ENCODE measurements at places on chromosomes 6 and 20.

DNA sequence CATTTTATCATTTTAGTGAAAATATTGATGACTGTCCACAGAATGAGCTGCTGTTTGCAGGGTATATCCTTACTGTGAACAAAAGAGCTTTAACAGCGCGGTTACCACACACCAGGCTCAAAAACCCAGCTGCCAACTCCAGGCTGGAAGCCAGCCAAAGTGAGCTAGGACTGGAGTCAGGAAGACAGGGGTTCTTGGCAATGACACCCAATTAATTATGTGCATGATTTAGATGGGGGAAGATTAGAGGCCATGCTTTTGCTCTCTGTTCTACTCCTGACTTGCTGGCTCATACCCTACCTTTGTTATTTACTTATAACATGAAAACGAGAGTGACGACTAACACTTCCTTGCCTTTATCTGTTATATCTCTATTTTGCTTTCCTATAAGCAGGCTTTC, 128.9 kb upstream of the SHLD1 start:
- no peak for DNase-seq

DNA sequence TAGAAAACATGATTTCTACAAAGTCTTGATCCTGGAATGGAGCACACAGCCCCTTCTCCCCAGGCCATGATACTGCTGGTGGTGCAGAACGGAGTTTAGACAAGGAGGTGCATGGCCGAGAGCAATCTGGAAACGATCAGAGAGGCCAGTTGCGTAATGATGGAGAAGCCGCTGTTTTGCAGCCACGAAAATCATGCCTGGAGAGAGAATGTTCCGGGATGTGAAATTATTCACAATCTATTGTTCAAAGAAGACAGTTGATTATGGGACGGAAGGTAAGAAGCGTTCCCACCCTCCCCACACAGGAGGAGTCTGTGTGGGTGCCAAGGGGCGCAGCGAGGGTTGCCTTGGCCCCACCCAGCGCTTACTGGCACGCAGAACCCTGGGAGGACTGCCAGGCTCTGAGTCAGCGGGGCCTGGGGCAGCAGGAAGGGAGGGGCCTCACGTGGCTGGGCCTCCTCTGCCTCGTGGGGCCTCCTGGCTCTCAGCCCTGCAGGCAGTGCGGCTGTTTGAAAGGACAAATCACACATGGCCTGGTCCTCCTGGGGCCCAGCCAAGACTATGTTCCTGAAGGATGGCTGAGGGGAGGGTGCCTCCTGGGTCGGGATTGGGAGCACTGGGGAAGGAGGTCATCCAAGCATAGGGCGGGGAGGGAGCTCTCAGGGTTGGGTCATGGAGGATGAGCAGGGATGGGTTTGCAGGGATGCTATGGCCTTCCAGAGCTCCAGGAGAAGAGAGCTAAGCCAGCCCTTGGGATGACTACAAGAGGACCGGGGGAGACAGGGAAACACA, 8.7 kb upstream of the AP5S1 start:
- DNase-seq = no peak

DNA sequence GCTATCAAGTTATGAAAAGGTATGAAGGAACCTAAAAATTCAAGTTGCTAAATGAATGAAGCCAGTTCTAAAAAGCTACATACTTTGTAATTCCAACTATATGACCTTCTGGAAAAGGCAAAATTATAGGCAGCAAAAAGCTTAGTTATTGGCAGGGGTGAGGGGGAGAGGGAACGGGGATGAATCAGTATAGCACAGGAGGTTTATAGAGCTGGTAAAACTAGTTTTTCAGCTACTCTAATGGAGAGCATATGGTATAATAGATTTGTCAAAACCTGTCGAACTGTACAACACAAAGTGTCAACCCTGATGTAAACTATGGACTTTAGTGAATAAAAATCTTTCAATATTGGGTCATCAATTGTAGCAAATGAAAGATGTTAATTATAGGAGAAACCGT, 18.7 kb downstream of the MANEA start:
- no peak for DNase-seq

DNA sequence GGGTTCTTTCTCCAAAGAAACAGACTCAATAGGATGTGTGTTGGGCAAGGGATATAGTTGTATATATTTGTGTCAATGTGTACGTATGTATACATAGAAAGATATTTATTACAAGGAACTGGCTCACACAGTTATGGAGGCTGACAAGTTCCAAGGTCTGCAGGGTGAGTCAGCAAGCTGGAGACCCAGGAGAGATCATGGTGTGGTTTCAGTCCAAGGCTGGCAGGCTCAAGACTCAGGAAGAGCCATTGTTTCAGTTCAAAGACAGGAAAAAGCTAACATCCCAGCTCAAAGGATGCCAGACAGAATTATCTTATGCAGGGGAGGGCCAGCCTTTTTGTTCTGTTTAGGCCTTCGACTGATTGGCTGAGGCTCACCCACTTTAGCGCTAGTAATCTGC, 89.9 kb upstream of the RALGAPA2 start:
- DNase-seq = no peak

DNA sequence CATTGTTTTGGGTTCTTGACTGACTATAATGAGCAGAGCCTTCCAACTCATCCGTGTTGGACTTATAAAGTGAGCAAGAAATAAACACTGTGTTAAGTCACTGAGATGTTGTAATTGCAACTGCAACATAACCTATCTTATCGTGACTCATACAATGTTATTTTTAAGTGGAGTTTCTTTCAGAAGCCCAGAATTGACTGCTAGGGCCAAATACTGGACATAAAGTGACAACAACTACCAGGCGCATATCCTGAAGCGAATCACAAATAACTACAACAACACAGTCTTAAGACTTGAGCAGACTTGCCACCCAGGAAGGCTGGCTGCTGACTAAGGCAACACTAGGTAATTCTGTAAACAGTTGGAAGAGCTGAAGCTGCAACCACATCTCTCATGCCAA, 326.6 kb downstream of the COL12A1 start:
- DNase-seq = peak; percentile 65

DNA sequence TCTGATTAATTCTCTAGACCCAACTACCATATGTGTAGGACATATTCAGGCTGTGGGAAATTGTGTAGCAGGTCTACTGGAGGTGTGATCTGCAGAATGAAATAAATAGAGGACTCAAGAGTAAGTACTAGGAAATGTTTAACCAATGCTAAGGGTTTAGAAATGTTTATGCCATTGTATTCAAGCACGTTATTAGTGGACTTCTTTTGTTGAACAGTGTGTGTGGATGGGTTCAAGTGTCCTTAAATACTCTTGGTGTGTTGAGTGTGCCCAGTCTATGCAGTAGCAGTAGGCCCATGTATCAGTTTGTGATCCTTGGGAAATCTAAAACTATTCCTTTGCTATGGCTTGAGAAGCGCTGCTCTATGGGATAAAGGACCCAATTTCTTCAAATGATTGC, 112.1 kb downstream of the FARS2 start:
- DNase-seq = no peak

GRCh38 chr6:36986704-36987047, 680 bp upstream of the MTCH1 start:
- no peak for DNase-seq

DNA sequence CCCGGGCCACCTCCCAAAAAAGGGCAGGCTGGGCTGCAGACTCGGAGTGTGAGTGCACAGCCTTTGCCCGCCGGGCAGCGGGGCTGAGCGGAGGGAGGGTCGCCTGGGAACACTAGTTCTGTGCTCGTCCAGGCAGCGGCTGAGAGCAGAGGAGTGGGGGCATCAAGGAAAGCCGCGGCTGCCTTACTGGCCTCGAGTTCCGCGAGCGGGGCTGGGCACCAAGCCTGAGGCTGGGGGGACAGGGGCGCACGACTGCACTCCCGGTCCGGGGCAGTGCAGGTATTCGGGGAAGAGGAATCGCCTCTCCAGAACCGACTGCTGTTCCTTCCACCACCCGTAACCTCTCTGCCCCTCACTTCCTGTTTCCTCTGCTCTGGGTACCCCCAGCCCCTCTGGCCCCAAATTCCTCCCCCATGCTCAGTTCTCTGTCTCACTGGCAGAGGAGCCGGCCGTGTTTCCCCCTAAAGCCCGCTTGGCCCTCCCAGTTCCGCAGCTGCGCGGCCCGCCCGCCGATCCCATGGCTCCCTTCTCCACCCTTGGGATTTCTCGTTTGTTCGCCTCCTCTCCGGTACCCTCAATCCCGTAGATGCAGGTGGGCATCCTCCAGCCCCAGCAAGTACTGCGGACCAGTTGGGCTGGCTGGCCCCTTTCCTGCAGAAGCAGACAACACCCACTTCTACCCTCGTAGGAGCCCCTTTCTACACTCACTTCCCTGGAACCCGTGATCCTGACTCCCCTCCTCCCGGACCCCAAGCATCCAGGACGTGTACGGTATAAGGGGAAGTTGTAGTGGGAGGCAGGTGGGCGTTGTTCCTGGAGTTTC, 5.1 kb downstream of the RING1 start:
- no peak for DNase-seq

GRCh38 chr6:112204350-112204706, 50.0 kb downstream of the LAMA4 start:
- DNase-seq = no peak

DNA sequence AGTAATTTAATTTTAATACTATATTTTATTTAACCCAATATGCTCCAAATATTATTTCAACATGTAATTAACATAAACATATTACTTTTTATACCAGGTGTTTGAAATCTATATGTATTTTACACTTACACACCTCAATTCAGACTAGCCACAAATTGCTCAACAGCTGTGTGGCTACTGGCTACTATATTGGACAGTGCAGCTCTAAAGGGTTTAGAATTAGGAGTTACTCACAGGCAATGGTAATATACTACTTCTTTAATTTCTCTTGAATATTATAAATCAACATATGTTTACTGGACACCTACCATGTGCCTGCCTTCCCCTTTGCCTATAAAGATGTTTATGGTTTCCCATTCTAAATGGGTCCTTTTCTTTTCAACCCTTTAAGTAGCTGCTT, 2.3 kb downstream of the MTRF1L start:
- DNase-seq = no peak

GRCh38 chr6:126631363-126631762, 291.4 kb downstream of the CENPW start:
- no peak for DNase-seq

DNA sequence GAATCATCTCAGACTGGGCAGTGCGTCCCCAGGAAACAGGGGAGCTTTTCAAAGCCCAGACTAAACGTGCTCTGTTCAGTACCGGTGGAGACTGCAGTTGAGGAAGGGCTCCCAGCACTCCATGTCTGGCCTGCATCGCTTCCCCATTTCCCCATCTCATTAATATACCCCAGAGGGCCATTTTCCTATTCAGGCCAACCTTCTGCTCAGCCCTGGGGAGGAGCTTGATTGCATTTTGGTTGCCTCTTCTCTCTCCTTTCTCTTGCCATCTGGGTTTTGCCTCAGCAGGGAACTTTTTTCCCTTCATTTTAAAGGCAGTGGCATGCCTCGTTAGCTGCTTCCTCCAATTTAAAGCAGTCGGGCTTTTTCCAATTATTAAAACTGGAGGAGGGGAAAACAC, 394.3 kb upstream of the SOX4 start:
- no peak for DNase-seq

GRCh38 chr6:90502866-90503407, 83.9 kb downstream of the MAP3K7 start:
- DNase-seq = no peak

All from non-pigmented ciliary epithelial cell (primary cell).